ENCODE measurements at places on chromosomes 12 and 14.
A peak's percentile ranks its signal among the peaks of the same experiment; 100 is the strongest.

- peak; percentile 23 for DNase-seq
Observed at GRCh38 chr12:40215982-40216381, 8.8 kb upstream of the LRRK2 start.

- DNase-seq, result no peak
Observed at GRCh38 chr14:37597914-37598746, 2.7 kb downstream of the TTC6 start.

DNA sequence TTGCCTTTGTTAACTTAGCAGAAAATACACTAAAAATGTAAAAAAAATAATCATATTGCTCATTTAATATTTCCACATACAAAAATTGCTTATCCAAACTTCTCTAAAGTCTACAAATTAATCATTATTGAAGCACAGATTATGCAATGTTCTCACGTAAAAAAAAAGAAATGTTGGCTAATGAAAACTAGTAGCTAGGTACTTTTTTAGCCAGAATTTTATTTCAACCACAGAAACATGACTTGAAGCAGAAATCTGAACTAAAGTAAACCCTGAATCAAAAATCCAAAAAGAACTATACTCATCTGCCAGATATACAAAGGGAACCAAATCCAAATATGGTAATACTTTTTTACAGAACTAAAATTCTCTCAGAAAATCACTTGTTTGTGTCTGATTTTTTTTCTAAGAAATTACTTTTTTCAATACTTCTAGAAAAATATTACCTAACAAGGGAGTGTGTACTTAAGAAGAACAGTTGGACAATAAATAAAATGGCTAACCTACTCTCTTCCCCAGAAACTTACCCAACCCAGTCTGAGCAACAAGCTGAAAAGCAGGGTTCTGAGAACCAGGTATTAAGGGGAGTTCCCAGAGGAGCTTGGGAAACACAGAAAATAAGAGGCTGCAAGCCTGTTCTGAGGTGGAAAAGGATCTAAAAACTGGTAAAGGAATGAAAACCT is 78.4 kb upstream of the RAP1B start:
- DNase-seq, result no peak

GRCh38 chr12:12626471-12626870 is 14.8 kb downstream of the CREBL2 start:
- DNase-seq, result peak; percentile 20

DNA sequence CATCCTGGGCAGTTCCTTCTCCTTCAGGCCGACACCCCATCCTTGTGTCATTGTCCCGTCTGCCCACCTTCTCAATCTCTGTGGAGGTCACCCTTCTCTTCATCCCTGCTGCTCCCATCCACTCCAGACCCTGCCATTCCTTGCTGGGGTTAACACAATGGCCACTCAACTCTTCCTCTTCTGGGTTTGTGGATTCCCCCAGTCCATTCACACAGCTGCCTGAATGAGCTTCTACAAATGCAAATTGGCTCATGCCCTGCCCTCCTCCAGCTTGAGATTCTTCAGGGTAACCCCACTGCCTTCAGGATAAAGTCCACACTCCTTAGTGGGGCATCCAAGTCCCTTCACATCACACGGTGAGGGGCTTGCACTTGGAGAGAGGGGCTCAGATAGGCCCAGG is 17.2 kb upstream of the PRMT8 start:
- no peak for DNase-seq

DNA sequence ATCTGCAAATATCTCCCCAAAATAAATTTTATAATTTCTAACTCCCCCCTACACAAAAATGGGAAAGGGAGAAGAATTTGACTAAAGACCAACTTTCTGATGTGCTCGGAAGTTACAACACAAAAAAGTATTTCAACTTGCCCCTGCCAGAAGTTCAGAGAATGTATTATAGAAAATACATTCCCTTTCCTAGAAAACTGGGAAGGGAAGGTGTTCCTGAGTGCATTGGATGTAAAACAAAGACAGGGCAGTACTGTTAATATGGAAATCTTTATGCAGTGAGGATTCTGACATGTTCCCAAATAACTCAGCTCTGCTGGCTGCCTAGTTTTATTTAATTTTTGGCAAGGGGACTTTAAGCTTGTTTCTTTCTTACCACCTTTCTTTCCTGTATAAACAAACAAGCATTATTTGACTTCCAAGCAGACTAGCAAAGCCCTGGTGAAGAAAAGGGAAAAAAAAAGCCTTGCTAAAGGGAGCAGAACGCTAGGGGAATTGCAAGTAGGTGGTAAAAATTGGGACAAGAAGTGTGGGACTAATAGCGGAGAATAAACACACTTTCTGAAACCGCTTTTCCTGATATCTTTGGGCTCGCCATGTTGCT is 124.1 kb downstream of the STXBP6 start:
- no peak for DNase-seq
